CD4-positive, CD25-positive, alpha-beta regulatory T cell (primary cell): ENCODE measurements at places on chromosomes 5 and 9.
A peak's percentile ranks its signal among the peaks of the same experiment; 100 is the strongest.

GRCh38 chr5:28788954-28789353 is 1750.6 kb upstream of the CDH9 start:
- no peak overlapping the region for H3K27ac ChIP-seq
- H3K36me3 ChIP-seq = no peaks in the 10 kb centered on the region
- DNase-seq = no peak
- H3K4me1 ChIP-seq = no peaks in the 10 kb centered on the region
- H3K4me3 ChIP-seq = no peak overlapping the region

- H3K27ac ChIP-seq = no peak overlapping the region
- no peaks in the 10 kb centered on the region for H3K27me3 ChIP-seq
- H3K4me1 ChIP-seq = no peaks in the 10 kb centered on the region
Measured at GRCh38 chr5:150851039-150851438, 4.7 kb downstream of the IRGM start.

DNA sequence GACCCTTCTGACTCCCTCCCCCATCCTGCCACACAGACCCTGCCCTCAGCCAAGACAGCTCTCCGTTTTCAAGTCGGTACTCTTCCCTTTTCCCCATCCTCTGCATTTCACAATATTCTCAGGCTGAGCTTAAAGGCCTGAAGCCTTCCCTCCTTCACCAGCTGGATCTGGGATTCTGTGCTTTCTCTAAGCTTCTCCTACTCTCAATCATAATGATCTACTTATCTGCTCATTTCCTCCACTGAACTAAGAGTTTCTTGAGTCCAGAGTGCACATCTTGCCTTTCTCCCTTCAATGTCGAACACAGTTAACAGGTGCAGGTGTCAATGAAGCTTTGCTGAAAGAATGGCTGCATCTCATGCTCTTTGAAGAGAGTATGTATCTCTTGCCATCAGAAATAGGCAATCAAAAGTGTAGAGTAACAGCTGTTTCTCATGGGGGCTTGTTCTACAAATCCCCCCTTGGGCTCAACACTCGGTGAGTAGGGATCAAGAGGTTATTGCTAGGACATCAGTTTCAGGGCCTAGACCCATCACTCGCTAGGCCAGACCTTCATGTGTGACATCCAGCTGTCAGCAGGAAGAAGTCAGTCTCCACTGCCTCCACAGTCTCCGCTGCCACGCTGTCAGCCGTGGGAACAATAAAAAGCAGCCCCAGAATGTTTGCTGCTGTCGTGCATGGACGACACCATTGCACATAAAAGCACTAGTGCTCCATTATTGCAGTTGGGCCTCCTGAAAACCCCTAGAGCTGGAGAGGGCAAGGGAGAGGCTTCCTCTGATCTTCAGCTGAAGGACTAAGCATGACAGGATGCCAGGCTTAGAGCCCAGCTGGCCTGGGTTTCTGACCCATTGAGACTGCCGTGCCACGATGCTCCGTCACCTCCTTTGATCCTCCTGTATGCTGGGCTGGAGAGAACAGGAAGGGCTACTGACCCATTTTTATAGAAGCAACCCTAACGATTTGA is 23.7 kb downstream of the TRAF1 start:
- no peak for DNase-seq
- peaks cover 78% of the 10 kb centered on the region for H3K4me1 ChIP-seq
- H3K4me3 ChIP-seq = peak overlapping the region; percentile 6
- peaks cover 49% of the 10 kb centered on the region for H3K36me3 ChIP-seq

DNA sequence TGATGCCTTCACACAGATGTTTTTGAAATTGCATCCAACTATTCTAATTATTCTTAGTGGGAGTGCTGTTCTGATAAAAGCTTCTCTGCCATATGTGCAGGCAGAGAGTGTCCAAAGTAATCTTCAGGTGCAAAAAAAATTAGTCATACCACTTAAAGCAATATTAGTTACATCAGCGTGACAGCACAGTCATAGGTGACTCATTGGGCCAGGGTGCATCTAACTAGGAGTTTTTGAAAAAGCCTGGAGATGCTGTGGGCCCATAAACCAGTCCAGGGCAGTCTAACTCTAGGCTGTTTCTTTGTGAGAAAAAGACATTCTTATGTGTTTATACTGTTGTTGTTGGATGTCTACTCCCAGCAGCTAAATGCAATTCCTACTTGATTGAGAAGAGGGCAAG is 33.0 kb upstream of the C6 start:
- no peak overlapping the region for H3K27ac ChIP-seq
- no peaks in the 10 kb centered on the region for H3K27me3 ChIP-seq
- no peak for DNase-seq
- no peaks in the 10 kb centered on the region for H3K4me1 ChIP-seq
